ENCODE measurements at places on chromosomes 3 and 15. TPM values are rescaled to one million over a fixed set of nuclear protein-coding genes. Genes with fewer than 3 reads are reported as not detected.

- DNase-seq: no peak
These were observed 2.1 kb downstream of the ECT2 start for GRCh38 chr3:172752651-172753050.

DNA sequence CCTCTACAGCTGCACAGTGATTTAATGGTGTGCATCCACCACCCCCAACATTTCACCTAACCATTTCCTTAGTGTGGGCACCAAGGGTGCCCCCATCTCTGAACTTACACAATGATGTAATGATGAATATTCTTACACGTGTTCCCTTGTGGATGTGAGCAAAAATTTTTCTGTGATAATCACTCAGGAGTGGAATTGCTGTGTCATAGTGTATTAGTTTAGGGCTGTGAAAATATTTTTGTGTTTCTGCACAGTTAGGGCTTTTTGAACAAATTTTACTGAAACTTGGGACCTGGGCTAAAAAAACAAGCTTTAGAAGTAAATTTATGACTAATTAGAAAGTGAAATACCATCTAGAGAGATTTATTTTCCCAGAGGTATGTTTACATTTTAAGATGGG is 134.5 kb upstream of the CCNL1 start:
- DNase-seq: no peak

DNA sequence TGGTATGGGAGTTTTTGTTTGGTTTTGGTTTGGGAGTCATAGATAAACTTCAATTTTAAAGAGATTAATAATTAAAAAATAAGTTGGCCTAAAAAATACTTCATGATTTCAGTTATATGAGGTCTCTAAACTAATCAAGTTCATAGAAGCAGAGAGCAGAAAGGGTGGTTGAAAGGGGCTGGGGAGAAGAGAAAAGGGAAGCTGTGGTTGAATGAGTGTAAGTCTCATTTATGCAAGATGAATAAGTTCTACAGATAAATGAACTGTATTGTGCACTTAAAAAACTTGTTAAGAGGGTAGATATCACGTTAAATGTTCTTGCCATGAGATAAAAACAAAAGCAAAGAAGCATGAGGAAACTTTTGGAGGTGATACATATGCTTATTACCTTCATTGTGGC is 188.7 kb downstream of the NSUN3 start:
- no peak for DNase-seq

DNA sequence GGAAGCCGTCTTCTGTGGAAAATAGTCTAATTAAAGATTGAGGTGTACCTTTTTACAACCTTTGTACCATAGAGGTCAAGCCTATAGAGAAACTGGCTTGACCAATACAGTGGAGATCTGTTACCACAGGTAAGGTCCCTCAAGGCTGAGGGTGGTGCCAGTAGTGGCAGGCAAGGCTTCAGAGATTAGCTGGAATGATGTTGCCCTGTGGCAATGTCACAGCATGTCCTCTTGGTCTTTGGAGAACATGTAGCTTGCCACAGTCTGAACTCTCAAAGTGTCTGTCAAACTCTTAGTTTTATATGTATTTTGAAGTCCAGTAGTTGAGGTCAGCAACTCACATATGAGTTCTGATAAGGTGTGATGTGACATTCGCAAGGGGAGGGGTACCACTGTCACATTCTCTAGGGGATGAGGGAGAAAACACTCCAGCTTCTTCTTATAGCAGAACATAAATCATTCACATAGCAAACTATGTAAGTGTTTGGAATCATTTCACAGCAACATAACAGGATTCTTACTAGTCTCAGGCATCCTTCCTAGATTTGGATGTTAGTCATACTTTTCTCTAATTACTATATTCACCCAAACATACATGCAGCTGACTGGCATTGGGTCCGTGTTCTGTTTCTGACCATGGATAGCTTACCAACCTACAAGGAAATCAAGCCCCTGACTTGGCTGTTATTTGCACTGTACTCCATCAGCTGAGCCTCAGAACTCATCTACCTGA is 173.6 kb downstream of the UBE2E2 start:
- no peak for DNase-seq

GRCh38 chr15:88385078-88385700 is 82.0 kb downstream of the MRPL46 start:
- DNase-seq: no peak

DNA sequence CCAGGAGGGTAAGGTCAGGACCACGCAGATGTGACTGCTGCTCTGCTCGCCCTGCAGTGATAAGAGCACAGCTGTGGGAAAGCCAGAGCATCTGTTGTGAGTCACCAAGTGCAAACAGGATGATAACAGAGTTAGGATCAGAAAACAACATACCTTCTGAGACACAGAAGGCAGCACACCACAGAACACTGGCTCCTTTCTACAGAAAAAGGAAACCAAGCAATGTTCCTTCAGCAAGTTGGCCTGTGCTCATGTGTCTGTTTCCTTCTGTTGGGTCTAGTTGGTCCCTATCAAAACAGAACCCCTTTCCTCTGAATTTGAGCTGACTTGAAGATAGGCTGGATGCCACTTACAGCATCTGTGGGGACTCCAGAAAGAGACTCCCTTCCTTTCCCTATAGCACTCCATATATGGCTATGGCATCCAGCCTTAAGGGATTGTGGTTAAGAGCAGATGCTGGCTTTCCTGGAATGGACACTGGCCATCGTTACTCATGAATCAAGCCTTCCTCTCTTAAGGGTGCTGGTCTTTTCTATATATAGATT is 440.7 kb upstream of the THBS1 start:
- no peak for DNase-seq

DNA sequence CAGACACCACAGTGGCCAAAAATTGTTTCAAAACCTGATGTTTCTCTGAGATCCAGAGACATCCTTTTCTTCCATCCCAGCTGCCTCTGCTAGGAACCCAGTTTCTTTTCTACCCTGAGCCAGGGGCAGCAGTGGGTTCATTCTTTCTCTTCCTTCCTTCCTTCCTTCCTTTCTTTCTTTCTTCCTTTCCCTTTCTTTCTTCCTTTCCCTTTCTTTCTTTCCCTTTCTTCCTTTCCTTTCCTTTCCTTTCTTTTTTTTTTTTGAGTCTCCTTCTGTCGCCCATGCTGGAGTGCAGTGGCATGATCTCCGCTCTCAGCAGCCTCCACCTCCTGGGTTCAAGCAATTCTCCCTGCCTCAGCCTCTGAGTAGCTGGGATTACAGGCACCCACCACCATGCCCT is 30.7 kb upstream of the COPG1 start:
- DNase-seq: no peak

GRCh38 chr15:90036343-90036742 is 35.2 kb downstream of the ZNF710 start:
- no peak for DNase-seq

DNA sequence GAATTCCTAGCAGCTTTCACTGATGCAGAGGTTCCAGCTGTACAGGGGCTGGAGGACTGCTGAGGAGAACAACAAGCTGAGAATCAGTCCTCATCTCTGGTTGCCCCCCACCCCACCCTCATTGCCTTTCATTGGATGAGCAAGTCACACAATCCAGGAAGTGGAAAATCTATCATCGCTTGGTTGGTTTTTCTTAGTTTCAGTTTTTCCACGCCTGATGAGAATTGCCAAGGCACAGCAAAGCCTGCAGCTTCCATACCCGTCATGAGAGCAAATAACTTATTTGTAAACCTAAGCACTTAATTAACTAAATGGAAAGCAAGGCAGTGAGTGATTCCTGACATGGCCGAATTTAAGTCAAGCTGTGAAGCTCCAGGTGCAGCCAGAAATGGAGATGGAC is 21.4 kb upstream of the LIPC start:
- no peak for DNase-seq

DNA sequence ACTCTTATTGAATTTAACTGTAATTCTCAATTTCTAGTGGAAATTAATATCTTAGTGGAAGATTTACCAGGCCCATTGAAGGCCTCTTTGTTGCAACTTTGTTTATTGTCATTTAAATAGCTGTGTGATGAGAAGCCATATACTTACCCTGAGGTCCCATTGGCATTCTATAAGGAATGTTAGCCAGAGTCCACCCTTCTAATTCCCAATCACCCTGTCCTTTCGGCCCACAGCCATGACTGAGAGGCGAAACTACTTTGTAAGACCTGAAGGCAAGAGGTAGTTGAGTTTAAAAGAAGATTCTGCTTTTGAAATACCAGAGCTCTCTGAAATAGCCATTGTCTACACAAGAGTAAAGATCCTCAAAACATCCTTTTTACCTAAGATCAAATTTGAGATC is 290.5 kb upstream of the RARB start:
- no peak for DNase-seq

- DNase-seq: no peak
These were observed at the start of gene FBXO40 for GRCh38 chr3:121592856-121593702. Gene FBXO40, plus strand, starts transcription at chr3:121593379. Its CDS starts 27,197 bp downstream, at chr3:121620576.

- DNase-seq: no peak
These were observed 237.5 kb upstream of the CHRM5 start for GRCh38 chr15:33730815-33731214.

DNA sequence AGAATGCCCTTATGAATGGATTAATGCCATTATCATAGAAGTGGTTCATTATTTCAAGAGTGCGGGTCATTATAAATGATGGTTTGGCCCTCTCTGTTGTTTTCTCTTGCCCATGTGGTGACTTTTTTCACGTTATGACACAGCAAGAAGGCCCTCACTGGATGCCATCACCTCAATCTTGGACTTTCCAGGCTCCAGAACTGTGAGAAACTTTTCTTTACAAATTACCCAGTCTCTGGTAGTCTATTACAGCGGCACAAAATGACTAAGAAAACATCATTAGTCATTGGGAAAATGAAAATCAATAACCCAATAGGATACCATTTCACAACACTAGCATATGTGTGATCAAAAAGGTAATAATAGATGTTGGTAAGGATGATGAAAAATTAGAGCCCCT is 119.0 kb upstream of the LPP start:
- DNase-seq: no peak

DNA sequence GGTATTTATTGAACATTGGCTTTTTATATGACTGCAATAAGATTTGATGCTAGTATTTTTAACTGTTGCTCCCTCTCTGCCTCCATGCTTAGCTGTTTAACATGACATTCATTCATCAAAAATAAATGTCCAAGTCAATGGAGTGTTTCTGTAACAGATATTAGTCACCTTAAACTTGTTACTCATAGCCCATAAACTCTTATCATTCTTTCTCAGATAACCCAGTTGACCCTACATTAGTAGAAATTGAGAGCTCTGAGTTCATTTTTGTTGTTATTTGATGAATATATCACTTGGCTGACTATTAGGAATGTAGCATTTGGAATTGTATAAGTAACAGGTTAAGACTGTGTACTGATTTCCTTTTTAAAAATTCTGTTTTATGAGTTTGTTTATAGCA is 201.1 kb downstream of the UBE2E2 start:
- DNase-seq: no peak

- DNase-seq: no peak
These were observed 15.0 kb upstream of the BCHE start for GRCh38 chr3:165852191-165852590.

DNA sequence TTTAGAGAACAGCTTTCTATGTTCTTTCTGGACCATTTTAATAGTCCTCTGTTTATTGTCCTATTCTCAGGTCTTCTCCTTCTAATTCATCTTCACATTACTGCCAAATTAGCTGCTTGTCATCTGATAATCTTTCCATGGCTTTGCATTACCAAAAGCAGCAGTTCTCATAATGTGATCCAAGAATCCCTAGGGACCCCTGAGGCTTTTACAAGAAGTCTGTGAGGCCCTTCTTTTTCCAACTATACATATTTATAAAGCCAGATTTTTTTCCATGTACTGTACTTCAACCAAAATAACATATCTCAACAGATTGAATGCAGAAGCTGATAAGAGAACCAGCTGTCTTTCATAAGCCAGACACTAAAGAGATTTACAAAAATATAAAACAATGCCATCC is 162.5 kb upstream of the BFSP2 start:
- DNase-seq: no peak

- DNase-seq: no peak
These were observed 38.8 kb downstream of the PTPRG start for GRCh38 chr3:61600195-61600594.

- no peak for DNase-seq
These were observed 9.3 kb upstream of the NR2E3 start for GRCh38 chr15:71800835-71801745.

GRCh38 chr3:127137757-127138536 is 55.0 kb upstream of the PRR23E start:
- no peak for DNase-seq

DNA sequence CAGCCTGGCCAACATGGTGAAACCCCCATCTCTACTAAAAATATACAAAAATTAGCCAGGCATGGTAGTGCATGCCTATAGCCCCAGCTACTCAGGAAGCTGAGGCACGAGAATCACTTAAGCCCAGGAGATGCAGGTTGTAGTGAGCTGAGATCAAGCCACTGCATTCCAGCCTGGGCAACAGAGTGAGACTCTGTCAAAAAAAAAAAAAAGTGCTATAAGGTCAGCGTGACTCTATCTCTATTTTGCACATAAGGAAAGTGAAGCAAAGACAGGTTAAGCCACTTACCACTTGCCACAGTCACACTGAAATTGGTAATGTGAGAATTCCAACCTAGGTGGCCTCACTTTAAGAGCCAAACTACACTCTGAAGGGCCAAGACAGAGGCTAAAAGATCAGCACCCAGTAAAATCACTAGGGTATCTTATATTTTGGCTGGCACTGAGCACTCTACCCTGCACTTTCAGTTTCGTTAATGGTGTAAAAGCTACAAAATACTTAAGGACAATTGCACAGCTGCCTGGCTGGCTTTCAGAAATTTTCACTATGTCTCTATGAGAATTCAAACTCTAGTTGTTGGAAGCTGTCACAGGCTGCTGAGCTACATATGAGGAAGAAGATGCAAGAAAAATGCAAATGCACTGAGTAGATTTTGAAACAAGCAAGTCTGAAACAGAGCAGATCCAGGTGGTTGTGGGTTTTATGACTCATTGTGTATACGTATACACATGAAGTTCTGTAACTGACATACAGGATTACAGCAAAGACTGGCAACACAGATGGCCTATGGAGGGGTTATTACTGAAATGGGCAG is 32.7 kb downstream of the TRANK1 start:
- DNase-seq: peak; percentile 3

- no peak for DNase-seq
These were observed 78.1 kb downstream of the ATP10A start for GRCh38 chr15:25784876-25785640.

DNA sequence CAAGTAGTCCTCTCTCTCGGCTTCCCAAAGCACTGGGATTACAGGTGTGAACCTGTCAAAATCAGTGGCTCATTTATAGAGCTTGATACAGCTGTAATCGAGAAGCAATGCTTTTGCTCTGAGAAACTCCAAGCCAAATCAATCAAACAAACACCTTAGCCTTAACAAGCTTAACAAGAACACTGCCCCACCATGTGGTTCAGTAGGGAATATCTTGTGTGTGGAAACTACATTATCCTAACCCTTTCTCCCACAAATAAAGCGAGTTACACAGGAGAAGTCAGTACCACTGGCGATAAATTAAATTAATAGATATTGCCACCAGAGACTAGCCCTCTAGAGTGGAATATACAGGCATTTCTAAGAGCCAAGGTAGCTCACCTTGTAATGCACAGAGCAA is 13.9 kb downstream of the CDAN1 start:
- no peak for DNase-seq

- DNase-seq: no peak
These were observed 487 bp downstream of the ITIH4 start for GRCh38 chr3:52829906-52830463.

- no peak for DNase-seq
These were observed 21.1 kb downstream of the OXNAD1 start for GRCh38 chr3:16286161-16286560.

GP5 gene
- not detected for total RNA-seq

ZNF860 gene
- total RNA-seq: 7.2 TPM

PBRM1 gene
- 34.0 TPM for total RNA-seq

TRPM1 gene
- not detected for total RNA-seq

TCF12 gene
- 57.5 TPM for total RNA-seq
